ENCODE measurements at places on chromosomes 11 and 22.
A peak's percentile ranks its signal among the peaks of the same experiment; 100 is the strongest.

GRCh38 chr11:104443387-104443786, 279.4 kb upstream of the PDGFD start:
- no peak for DNase-seq

DNA sequence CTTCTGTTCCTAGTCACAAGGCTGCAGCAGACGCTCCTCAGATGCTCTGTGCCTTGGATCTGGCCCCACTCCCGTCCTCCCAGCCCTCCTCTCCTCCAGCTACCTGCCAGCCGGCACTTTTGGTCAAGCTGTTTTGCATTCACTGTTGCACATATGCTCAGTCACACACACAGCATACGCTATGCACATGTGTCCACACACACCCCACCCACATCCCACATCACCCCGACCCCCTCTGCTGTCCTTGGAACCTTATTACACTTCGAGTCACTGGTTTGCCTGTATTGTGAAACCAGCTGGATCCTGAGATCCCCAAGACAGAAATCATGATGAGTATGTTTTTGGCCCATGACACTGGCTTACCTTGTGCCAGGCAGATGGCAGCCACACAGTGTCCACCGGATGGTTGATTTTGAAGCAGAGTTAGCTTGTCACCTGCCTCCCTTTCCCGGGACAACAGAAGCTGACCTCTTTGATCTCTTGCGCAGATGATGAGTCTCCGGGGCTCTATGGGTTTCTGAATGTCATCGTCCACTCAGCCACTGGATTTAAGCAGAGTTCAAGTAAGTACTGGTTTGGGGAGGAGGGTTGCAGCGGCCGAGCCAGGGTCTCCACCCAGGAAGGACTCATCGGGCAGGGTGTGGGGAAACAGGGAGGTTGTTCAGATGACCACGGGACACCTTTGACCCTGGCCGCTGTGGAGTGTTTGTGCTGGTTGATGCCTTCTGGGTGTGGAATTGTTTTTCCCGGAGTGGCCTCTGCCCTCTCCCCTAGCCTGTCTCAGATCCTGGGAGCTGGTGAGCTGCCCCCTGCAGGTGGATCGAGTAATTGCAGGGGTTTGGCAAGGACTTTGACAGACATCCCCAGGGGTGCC, 109.8 kb downstream of the BCR start:
- DNase-seq = peak; percentile 63

- DNase-seq = no peak
Measured at GRCh38 chr22:39277142-39277607, 32.4 kb upstream of the PDGFB start.

DNA sequence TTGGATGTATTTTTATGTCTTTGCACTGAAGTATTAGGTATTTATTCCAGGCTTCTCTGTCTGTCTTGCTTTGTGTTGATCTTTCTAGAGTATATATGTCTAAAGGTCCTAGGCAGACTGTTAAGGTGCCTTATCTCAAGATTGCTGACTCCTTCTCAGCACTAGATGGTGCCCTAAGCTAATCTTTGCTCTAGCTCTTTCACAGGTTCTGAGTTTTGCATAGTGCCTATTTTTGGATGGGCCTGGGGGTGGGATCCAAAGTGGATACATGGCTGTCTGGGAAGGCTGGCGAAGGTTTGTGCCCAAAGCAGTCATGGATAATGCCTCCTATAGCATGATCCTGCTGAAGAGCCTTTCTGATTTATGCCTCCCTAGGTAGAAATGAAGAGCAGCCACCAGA, 154.9 kb downstream of the TRPC6 start:
- DNase-seq = no peak

DNA sequence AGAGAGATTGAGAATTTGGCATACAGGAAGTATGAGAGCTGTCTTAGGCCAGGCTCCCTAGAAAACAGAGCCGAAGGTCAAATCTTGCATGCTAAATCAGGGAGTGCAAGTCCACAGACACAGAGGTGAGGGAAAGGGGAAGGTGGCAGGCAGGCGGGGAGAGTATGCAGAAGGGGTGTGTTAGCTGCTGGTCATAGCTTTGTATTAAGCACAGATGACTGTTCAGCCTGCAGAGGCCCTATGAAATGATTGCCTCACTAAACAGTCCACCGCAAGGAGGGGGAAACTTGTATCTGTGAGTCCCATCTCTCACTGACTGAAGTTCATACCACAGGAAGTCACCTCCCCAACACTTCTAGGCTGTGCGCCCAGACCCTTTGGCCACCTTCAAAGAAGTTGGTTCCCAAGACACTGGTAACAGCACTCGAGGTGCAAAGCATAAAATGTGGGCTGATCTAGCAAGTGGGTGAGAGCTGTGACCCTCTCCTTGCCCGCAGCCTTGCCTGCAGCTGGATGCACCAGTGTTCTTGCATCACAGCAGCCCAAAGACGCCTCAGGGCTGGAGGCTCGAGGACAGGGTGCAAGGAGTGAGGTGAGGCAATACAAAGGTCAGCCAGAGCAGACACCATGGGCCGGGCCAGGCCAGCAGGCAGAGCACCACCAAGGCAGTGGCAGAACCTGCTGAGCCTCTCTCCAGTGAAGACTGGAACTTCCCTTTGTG, 115.3 kb upstream of the TBCEL start:
- no peak for DNase-seq

- peak; percentile 21 for DNase-seq
Measured at GRCh38 chr11:100932474-100933100, 197.0 kb downstream of the PGR start.

DNA sequence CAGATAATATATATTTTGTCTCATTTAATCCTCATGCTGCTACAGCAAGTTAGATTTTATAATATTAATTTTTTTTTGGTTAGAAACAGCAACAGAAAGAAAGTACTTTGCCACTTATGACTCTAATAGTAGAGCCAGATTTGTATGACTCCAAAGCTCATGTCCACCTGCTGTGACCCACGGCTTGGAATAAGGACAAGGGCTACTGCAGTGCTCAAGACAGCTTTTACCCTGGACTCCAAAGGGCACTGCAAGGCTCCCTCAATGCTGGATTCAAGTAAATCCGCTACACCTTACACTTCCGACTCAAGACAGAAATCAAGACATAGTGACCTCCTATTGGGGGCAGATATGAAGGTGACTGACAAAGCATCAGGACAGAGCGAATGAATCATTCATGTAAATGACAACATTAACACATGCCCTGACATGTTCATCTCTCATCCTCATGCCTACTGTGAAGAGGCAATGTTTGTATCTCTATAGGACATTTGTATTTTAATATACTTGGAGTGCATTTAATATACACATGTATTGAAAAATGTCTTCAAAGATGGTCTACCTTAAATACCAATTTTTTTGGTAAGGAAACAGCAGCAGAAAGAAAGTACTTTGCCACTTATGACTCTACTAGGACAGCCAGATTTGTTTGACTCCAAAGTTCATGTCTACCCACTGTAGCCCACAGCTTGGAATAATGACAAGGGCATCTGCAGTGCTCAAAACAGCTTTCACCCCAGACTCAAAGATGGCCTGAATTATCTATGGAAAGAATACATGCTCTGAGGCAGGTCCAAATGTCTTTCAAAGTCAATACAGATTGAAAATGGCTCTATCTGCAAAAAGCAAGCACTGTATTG, 375.6 kb upstream of the CCDC90B start:
- no peak for DNase-seq

DNA sequence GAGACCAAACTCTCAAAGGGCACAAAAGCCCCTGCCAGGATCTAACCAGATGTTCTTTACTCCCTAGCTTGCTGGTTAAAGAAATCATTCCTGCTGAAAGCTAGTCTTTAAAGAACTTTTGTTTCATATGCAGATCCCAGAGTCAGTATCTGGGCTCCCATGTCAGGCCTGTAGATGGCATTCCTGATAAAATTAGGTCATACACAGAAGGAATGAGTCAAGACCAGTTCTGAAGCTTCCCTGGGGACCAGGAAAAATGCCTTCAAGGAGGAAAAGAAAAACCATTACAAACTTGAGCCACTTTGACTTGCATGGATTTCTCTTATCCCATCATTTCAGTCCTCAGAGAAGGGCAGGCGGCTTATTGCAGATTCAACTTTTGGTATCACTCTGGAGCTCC, 5.9 kb downstream of the DBX1 start:
- DNase-seq = peak; percentile 26

GRCh38 chr11:73259406-73260126, 12.6 kb upstream of the P2RY6 start:
- no peak for DNase-seq

GRCh38 chr11:44858796-44859527, 91.7 kb downstream of the TP53I11 start:
- DNase-seq = no peak

- no peak for DNase-seq
Measured at GRCh38 chr11:2118677-2119076, 20.5 kb downstream of the IGF2 start.

DNA sequence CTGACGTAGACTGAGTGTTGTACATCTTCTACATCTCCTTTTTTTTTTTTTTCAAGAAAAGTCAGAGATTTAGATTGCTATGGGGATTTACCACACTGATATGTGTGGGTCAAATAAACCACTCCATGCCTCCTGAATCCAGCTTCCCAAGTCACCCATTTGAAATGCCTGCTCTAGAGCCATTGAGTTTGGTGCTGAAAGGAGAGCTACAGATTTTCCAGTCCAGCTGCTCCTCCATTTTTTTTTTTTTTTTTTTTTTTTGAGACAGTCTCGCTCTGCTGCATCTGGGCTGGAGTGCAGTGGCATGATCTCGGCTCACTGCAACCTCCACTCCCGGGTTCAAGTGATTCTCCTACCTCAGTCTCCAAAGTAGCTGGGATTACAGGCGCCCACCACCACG, 115.2 kb upstream of the TIMP3 start:
- DNase-seq = no peak

DNA sequence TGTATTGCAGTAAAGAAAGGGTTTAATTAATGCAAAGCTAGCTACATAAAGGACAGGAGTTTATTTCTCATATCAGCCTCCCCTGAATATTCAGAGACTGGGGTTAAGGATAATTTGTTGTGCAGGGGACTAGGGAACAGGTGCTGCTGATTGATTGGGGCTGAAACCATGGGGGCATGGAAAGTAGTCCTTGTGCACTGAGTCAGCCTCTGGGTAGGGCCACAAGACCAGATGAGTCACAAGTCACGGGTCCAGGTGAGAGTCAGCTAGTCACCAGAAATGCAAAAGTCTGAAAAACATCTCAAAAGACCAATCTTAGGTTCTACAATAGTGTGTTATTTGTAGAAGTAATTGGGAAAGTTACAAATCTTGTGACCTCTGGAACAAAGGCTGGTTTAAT, 32.9 kb upstream of the SYT13 start:
- DNase-seq = no peak

- no peak for DNase-seq
Measured at GRCh38 chr22:28788601-28789000, 11.8 kb downstream of the XBP1 start.

DNA sequence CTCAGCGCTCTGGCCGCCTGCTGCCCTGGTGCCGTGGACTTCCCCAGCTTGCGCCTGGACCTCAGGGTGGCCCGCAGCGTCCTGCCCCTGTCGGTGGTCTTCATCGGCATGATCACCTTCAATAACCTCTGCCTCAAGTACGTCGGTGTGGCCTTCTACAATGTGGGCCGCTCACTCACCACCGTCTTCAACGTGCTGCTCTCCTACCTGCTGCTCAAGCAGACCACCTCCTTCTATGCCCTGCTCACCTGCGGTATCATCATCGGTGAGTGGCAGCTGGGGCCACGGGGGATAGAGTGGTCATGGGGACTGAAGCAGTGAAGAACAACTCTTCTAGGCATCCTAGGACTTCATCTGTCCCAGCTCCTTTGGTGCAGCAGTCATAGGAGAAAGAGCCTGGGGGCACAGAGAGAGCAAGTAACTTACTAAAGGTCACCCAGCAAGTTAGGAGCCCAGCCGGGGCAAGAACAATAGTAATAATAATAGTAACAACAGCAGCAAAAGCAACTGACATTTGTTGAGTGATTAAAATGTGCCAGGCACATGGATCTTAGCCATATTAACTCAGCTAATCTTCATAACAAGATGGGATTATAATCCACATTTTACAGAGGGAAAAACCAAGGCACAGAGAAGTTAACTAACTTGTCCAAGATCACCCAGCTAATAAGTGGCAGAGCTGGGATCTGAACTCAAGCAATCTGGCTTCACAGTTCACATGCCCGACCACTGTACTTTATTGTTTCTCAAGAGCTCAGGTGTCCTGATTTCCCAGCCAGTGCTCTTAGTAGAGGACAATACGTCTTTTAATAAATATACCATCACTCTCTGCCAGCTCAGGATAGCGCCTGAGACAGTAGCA, 1.4 kb downstream of the SLC35C1 start:
- no peak for DNase-seq

- DNase-seq = no peak
Measured at GRCh38 chr11:17229481-17230152, 21.8 kb upstream of the PIK3C2A start.

- no peak for DNase-seq
Measured at GRCh38 chr22:38881464-38881871, 9.5 kb upstream of the CBX6 start.

DNA sequence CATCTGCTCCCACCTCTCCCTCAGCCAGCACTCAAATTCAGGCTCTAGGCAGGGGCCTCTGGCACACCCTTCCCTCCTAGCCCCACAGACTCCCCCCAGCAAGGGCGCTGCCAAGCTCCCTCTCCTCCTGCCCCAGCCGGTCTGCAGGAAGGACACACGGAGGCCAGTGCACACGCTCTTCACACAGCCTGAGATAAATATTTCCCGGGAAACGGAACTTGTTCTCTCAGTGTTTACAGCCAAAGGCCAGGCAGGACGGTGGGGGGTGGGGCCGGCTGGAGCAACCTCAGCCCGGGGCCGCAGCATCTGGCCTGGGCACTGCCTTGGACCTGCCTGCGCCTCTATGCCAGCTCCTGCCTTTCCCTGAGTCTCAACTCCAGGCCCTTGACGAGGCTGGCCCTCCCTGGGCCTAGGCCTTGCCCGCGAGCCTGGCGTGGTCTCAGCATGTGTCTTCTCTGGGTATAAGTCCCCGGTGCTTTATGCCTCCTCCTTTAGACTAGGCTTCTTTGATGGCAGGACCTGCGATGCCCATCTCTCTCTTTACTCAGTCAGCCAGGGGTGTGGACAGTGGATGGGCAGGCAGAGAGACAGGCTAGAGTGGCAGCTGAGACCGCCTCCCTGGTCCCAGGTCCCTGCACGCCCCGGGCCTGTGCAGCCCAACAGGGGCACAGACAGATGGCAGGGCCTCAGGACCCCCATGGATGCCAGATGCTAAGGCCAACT, 48.4 kb downstream of the PDE2A start:
- peak; percentile 77 for DNase-seq

DNA sequence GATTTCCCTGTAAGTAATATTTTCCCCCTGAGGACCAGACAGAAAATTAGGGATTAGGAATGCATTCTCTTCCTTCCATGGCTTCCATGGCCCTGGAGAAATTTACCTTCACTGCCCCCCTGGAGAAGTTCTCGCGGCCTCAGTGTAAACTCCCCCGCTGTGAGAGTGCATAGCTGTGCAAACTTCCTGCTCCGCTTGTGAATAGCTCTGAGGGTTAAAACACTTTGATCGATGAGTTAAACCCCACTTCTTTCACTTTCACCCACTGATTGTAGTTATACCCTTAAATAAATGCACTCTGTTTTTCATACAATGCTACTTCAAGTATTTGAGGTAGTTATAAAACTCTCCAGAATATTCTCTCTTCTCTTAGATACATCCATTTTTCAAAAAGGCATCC, 190.8 kb downstream of the DSCAML1 start:
- DNase-seq = no peak

- no peak for DNase-seq
Measured at GRCh38 chr22:21051831-21052400, 6.2 kb downstream of the LRRC74B start.
